ENCODE measurements at places on chromosomes 12 and 14.

GRCh38 chr12:55548756-55549155, 646 bp upstream of the OR6C4 start:
- no peak for DNase-seq

- no peak for DNase-seq
Observed at GRCh38 chr14:36671149-36671548, 9.5 kb downstream of the PAX9 start.

DNA sequence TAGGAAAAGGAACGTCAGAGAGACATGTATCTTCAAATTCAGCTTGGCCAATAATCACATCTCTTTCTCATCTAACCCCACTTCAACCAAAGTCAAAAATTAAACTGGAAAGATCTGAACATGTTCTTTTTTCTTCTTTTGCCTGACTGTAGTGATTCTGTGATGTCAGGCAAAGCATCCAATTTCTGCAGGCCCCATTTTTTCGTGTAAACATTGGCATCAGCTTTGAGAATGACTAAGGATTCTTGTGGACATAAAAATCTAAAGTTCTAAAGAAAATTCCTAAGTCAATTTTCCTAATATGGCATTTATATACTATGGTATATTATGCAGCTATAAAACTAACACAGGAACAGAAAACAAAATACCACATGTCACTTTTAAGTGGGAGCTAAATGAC, 89.1 kb downstream of the STXBP6 start:
- DNase-seq, result no peak

GRCh38 chr14:87869619-87870583, 123.1 kb downstream of the GALC start:
- DNase-seq, result no peak

- no peak for DNase-seq
Observed at GRCh38 chr12:4562034-4562657, at the start of gene DYRK4. Gene DYRK4, plus strand, starts transcription at chr12:4562208. Its CDS starts 38 bp downstream, at chr12:4562246.

DNA sequence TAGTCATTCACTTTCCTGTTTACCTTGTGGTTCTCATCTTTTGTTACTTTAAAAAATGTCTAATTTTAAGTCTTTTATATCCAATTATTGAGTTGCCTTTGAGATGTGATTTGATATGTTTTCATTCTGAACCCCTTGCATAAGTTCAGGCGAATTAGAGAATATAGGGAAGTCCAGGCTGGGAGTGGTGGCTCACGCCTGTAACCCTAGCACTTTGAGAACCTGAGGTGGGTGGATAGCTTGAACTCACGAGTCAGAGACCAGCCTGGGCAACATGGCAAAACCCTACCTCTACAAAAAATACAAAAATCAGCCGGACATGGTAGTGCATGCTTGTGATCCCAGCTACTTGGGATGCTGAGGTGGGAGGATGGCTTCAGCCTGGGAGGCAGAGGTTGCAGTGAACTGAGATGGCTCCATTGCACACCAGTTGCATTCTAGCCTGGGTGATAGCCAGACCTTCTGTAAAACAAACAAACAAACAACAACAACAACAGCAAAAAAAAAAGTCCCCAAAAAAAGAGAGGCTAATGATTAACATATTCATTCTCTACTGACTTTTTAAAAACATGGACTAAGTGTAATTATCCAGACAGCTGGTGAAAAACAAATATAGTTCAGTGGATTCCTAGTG, 451.1 kb upstream of the RGS6 start:
- DNase-seq, result no peak

- no peak for DNase-seq
Observed at GRCh38 chr14:72706485-72706884, 187.4 kb downstream of the DPF3 start.

GRCh38 chr12:130925666-130926015, 28.1 kb upstream of the ADGRD1 start:
- no peak for DNase-seq

DNA sequence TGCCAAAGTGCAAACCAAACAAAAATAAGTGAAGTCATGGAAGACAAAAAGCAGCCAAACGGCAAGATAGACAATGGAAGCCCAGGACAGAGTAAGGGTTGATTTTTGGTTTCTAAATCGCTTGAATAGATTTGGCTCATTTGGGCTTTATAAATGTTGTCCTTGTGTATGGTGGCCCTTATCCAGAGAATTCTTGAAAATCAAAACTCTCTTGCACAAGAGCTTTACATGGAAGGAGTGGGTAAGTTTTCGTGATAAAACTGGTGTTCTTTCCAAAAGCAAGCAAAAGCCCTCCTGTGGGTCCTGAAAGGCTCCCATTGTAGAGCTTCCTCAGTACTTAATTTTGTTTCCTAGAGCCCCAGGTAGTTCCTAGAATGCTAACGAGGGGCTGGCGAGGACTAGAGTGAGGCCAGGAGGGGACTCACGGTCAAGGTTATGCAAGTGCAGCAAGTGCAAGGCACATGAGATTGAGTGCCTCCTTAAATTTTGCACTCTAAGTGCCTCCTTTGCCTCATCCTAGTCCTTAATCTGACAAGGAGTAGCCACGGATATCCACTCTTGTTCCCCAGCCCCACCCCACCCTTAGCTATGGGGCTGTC, 4.1 kb downstream of the SIX6 start:
- DNase-seq, result no peak

- no peak for DNase-seq
Observed at GRCh38 chr12:113478351-113479011, 6.8 kb upstream of the LHX5 start.

GRCh38 chr12:17381211-17381610, 708.8 kb downstream of the RERGL start:
- DNase-seq, result no peak

GRCh38 chr12:95582230-95583058, 31.2 kb upstream of the USP44 start:
- DNase-seq, result no peak

DNA sequence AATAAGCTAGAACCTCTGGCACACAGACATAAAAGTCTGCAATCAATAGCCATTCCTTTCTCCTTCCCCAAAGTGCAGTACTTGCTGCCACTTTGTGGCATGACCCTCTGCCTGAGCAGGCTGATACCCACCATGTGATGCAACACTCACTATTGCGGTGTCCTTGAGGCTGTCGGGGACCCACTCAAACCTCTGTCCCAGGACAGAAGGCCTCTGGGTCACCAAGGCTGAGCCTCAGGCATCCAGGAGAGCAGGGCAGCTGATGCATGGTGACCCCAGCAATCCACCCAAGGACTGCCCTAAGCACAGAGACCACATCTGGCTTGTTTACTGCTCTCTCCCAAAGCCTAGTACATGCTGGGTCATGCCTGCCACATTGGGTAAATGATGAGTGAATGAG, 114.2 kb downstream of the DPF3 start:
- no peak for DNase-seq

- no peak for DNase-seq
Observed at GRCh38 chr12:114903083-114903691, 219.2 kb upstream of the TBX3 start.

GRCh38 chr14:56666716-56667115, 87.1 kb downstream of the TMEM260 start:
- no peak for DNase-seq

- no peak for DNase-seq
Observed at GRCh38 chr14:22428700-22429291, 160.2 kb downstream of the DAD1 start.

- DNase-seq, result peak; percentile 47
Observed at GRCh38 chr12:47867495-47867941, 37.3 kb downstream of the VDR start.

DNA sequence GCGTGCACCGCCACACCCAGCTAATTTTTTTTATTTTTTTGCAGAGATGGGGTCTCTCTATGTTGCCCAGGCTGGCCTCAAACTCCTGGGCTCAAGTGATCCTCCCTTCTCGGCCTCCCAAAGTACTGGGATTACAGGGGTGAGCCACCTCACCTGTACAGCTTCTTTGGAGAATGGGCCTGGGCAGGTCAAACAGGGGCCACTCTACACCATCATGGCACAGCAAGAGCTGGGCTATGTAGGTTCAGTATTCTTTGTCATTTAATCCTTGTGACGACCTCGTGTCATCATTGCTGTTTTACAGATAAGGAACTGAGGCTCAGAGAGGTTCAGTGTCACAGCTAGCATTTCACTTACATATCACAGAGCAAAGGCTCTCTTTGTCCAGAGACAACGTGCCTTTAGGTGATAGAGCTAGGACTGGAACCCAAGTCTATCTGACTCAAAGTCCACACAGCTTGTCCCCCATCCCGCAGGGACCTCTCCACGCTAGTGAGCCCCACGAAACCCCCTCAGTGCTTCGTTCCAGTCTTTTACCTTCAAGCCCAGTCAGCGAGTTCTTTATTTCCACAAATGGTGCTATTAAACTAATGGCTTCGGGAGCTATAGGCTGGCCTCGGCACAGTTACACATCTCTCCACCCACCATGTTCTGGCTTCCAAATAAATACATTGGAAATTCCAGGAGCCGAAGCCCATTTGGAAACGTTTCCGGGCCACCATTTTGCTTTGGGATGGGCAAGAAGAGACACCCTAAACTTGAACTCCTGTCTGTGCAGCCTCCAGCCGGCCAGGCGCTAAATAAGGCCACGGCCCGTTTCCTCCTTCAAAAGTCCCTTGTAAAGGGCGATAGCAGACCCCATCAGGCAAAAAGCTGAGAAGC, 660 bp upstream of the MAP1LC3B2 start:
- no peak for DNase-seq

DNA sequence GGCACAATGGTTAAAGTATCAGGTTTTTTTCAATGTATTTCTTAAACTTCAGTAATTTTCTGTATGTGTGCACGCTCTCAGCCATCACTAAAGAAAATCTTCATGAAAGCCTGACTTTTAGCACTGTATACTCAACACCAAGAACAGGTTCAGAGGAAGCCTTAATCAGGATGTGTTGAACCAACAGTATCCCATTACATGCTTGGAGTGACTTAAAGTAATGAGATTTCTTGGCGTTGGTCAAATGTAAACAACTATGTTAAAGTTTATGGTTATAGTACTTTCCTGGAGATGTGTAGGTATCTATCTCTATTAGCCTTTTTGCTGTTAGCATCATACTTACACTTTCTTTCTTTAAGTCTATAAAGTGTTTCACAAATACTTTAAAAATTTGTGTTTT, 335.0 kb downstream of the CCER1 start:
- DNase-seq, result no peak

GRCh38 chr12:122393817-122394216, 28.7 kb downstream of the CLIP1 start:
- DNase-seq, result no peak

GRCh38 chr12:103547929-103548328, 39.1 kb upstream of the STAB2 start:
- DNase-seq, result no peak

GRCh38 chr14:65156568-65157366, 54.5 kb upstream of the MAX start:
- DNase-seq, result no peak

GRCh38 chr12:4278329-4279197, 5.0 kb downstream of the CCND2 start:
- no peak for DNase-seq

DNA sequence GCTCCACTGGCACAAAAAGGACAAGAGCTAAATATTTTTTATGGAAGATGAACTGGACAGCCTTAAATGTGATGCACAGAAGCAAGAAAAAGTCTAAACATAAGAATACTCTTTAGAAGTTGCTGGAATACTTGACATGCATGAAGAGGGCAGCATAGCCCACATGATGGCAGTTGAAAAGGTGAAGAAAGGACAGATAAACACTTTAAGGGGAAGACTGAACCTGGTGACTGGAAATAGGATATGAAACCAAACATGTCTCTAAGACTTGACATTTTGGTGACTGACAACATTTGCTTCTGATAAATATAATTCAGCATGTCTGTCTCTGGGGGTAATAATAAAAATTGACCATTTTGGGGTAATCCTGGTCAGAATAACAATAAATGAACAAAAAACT, 273.1 kb downstream of the CCDC91 start:
- DNase-seq, result no peak

DNA sequence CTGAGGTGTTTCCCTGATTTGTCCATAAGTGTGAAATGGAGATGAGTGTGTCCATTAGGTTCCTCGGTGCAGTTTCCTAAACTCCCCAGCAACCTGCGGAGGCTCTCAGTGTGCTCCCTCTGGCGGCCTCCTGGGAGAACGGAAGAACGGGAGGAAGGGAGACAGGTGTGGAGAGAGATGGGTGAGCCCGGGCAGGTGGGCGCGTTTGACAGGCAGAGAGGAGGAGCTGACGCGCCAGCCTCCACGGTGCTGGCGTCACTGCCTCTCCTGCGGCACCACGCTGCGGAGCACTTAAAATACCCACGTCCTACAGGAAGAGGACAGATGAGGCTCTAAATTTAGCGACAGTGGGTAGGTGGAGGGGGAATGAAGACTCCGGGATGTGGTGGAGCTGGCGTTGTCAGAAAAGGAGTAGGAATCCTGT, 26.8 kb upstream of the PEX5 start:
- no peak for DNase-seq

- DNase-seq, result no peak
Observed at GRCh38 chr12:33349791-33350190, 89.8 kb downstream of the SYT10 start.

- DNase-seq, result no peak
Observed at GRCh38 chr12:120132863-120133385, 16.4 kb upstream of the RAB35 start.

- DNase-seq, result no peak
Observed at GRCh38 chr12:31278424-31278823, 47.5 kb downstream of the SINHCAF start.

- DNase-seq, result no peak
Observed at GRCh38 chr12:51415931-51416330, 8.7 kb upstream of the SLC4A8 start.

- no peak for DNase-seq
Observed at GRCh38 chr14:101088395-101088667, 184.8 kb upstream of the RTL1 start.

DNA sequence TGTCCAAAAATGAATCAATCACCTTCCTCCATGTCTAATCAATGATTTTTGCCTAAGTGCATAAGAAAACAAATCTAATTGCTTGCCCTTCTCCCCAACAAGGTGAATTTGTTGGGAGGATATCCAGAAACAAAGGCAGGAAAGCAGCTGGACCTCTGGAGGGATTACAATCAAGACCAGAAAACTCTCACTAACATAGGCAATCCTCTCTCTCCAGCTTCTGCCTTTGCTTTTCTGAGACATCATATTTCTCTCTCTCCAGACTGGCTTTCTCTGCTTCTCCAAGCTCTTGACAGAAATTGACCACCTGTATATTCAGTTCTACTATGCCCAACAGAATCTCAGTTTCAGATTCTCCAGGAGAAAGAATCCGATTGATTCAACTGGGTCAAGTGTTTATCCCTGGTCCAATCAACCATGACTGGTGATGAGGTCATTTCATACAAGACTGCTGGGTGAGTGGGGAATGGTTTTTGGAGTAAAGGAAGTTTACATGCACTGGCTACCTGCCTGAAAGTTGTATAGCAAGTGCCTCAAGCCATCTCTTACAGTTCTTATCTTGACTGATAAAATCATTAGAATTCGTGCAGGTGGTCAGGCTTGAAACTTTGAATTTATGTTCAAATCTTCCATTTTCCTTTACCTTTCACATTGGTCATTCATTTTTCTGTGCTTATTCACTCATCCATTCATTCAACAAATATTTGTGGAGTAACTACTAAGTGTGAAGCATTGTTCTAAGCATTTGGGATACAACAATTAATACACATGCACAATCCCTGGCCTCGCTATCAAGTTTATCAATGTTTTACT, 22.2 kb upstream of the CFAP54 start:
- no peak for DNase-seq
